ENCODE measurements at places on chromosomes 6 and 20.

- DNase-seq = no peak
Measured at GRCh38 chr6:105569706-105570105, 166.8 kb upstream of the PREP start.

DNA sequence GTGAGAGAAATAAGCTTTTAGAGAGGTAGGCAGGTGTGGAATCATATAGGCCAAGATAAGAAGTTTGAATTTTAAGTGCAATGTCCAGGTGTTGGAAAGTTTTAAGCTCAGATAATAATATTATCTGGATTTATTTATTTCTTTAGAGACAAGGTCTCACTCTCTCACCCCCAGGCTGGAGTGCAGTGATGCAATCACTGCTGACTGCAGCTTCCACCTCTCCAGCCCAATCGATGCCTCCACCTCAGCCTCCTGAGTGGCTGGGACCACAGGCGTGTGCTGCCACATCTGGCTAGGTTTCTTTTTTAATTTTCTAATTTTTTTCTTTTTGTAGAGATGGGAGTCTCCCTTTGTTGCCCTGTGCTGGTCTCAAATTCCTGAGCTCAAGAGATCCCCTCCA lies 5.5 kb upstream of the MAS1L start:
- no peak for DNase-seq

GRCh38 chr6:127115746-127116145 lies 2.7 kb upstream of the RSPO3 start:
- DNase-seq = no peak

- DNase-seq = no peak
Measured at GRCh38 chr20:46638134-46638897, 12.9 kb downstream of the SLC13A3 start.

GRCh38 chr6:31785475-31785874 lies 8.3 kb upstream of the VWA7 start:
- DNase-seq = no peak

Data from stimulated activated CD8-positive, alpha-beta memory T cell treated with anti-CD3 and anti-CD28 coated beads, Interleukin-4, amount 100 ng/mL, for 1 hour (primary cell).